Fibroblast of skin of back (primary cell): ENCODE measurements at places on chromosomes 1 and 21.

GRCh38 chr1:169594391-169594790 lies 8.1 kb upstream of the F5 start:
- DNase-seq, result no peak

DNA sequence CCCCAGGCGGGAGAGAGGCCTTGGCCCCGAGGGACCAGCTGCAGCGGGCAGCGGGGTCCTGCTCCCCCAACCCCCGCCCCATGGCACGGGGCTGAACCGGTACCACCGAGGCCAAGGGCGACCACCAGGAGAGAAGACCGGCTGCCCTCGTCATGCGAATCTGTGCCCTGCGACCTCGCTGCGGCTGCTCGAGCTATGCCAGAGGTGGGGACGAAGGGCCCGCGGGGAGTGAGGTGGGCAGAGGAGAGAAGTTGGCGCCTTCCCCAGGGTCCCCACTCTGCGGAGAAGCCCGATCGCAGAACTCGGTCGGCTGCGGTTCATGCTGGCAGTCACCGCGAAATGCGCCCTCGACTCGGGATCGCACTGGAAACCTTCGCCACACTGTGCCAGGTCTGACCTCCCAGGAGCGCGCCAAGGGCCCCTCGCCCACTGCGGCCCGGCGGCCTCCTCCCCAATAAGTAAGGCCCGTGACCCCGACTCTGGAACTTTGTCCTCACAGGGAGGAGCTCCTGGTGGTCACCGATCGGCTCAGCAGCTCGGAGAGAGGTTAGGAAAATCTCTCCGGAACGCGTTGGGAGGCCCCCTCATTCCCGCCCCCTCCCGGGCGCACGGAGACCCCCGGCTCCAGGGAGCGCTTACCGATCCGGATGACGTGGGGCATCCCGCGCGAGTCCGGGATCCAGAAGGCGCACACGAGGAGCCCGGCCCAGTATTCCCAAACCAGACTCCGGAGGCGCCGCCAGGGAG lies 787 bp downstream of the GRIK3 start:
- DNase-seq, result no peak

GRCh38 chr1:206558794-206559671 lies 51.7 kb downstream of the RASSF5 start:
- no peak for DNase-seq

- DNase-seq, result no peak
Measured at GRCh38 chr21:41727784-41728763, 38.8 kb downstream of the RIPK4 start.

DNA sequence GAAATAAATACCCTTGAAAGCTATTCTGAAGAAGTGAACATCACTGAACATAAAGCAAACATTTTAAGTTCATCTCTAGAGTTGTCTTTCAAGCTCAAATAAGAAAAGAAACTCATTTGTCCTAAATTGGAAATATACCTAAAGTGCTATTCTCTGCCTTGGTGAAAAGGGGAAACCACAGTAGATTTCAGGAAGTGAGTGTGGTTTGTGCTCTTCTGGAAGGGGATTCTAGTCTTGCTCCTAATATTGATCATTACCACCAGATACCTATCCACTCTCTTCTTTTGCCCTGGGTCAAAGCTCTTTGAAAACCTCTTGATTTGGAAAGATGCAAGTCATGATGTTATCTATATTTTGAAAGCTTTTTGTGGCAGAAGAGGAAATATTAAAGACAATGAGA lies 798.1 kb downstream of the ADGRL2 start:
- no peak for DNase-seq

DNA sequence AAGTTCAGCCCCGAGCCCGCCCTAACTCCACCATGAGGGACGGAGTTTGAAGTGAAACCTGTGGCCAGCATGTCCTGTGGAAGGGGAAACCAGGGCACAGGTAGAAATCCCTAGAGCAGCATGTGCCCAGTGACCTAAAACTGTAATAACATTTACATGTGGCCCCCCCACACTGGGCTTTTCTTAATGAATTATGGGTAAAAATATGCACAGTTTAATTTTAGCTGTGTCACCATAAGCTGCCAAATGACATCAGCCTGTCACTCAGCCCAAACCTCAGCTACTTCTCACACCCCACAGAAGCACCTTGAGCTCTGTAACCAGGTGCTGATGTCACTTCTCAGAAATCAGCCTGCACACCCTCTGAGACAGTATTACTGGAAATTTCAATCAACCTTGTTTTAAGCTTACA lies 50.0 kb upstream of the SLC19A1 start:
- no peak for DNase-seq

GRCh38 chr1:238710697-238711096 lies 675.7 kb upstream of the CHRM3 start:
- peak; percentile 1 for DNase-seq

DNA sequence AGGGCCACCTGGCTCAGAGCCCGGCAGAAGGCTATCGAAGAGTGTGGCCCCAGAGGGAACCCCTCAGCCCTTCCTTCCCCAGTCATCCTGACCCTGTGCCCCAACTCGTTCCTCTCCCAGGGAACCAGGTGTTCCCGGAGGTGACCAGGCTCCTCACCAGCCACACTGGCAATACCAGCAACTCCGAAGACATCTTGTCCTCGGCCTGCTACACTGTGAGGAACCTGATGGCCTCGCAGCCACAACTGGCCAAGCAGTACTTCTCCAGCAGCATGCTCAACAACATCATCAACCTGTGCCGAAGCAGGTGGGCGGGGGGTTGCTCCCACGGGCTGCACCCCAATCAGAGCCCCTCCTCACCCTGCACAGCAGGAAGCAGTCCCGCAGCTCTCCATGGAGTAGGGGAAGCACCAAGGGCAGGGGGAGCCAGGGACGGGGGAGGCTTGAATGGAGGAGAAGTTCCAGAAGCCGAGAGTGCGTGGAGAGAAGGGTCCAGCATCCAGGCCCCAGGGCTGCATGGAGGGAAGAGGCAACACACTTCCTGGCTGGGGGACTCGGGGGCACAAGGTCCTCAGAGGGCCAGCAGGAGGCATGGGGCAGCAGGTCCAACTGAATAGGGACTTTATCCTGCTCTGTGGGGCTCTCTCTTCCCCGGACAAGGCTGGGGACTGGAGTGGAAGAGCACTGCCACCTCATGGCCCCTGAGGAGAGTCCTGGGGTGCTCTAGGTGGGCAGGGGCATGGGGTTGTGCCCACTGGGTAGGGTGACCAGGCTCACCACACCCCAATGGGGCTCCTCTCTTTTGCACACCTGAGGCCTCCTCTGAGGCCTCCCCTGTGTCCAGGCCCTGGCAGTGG lies 41.7 kb downstream of the PKP1 start:
- DNase-seq, result no peak

- DNase-seq, result no peak
Measured at GRCh38 chr21:36934864-36935420, 31.5 kb downstream of the HLCS start.

GRCh38 chr1:203316626-203317093 lies 11.3 kb downstream of the BTG2 start:
- DNase-seq, result no peak

GRCh38 chr1:60068393-60069045 lies 5.1 kb downstream of the C1orf87 start:
- peak; percentile 92 for DNase-seq

GRCh38 chr1:178531887-178532286 lies 19.0 kb downstream of the TEX35 start:
- no peak for DNase-seq

GRCh38 chr1:169528215-169529067 lies 42.7 kb upstream of the SLC19A2 start:
- DNase-seq, result no peak

GRCh38 chr1:65189576-65190115 lies 41.6 kb downstream of the AK4 start:
- DNase-seq, result peak; percentile 55

DNA sequence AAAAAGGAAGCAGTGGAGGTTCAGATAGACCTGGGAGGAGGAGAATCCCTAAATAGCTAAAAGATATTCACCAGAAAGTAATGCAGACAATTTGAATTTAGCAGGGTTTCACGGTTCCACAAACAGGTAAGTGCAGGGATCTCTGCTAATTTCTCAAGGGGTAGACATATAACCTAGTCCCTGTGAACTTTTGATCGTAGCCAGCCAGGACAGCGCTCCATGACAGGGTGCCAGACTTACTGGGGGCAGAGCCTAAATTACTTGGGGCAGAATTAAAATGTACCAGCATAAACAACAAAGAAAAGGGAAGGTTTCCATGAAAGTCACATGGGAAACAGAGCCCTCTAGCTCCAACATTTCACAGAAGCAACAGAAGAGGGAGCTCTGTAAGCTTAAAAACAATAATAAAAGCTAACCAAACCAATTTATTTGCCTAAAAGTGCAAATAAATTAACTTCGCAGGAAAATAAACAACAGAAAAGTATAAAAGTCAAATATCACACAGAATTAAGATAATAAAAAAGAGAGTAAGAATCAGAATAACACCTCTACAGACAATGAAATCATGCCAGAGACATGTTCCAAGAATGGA lies 198.3 kb downstream of the DUSP10 start:
- peak; percentile 27 for DNase-seq

DNA sequence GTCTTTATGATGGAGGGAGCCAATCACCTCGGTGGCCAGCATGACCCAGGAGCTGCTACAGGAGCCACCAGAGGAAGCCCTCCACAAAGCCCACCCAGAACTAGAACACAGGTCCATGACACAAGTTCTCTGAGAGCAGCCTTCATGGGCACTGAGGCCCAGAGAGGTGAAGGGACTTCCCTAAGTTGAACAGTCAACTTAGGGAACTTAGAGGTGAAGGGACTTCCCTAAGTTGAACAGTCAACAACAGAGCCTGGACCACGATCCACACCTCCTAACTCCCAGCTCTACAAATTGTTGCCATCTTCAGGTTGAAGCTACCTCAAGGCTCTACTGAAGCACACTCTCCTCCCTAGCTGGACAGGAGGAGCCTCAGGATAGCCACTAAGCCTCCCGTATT lies 132.7 kb downstream of the CCDC185 start:
- no peak for DNase-seq

GRCh38 chr21:32386195-32386870 lies 6.5 kb downstream of the URB1 start:
- DNase-seq, result peak; percentile 16

- DNase-seq, result peak; percentile 42
Measured at GRCh38 chr1:214500340-214501055, 50.9 kb downstream of the PTPN14 start.

DNA sequence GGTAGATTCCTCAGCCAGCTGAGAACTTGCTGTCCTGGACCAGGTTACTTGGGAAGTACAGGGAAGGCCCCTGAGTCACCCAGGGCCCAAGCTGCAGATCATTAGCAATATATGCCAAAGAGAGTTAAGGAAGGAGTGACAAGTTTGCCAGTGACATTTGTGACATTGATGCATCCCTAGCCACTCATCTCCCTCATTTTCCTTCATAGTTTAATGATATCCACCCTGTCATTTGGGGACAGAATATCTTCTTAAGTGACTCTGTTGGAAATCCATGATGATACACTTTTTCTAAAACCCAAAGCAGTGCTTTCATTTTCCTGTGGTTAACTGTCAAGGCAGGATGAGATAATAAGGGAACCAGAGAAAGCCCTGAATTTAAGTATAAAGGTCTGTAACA lies 3.2 kb downstream of the TNN start:
- DNase-seq, result no peak
